CD4-positive, alpha-beta T cell (primary cell): ENCODE measurements at places on chromosomes 6 and 20. TPM values are rescaled to one million over a fixed set of nuclear protein-coding genes. Genes with fewer than 3 reads are reported as not detected.

Gene ID4
- not detected for total RNA-seq

Gene PCK1
- not detected for total RNA-seq

GRCh38 chr20:4781637-4782377 lies 60.1 kb downstream of the PRND start:
- H3K27ac ChIP-seq = no peak overlapping the region
- peaks cover 4% of the 10 kb centered on the region for H3K4me1 ChIP-seq
- H3K36me3 ChIP-seq = peaks cover 48% of the 10 kb centered on the region
- no peak for DNase-seq
- no peaks in the 10 kb centered on the region for H3K27me3 ChIP-seq
- H3K4me3 ChIP-seq = no peak overlapping the region

DNA sequence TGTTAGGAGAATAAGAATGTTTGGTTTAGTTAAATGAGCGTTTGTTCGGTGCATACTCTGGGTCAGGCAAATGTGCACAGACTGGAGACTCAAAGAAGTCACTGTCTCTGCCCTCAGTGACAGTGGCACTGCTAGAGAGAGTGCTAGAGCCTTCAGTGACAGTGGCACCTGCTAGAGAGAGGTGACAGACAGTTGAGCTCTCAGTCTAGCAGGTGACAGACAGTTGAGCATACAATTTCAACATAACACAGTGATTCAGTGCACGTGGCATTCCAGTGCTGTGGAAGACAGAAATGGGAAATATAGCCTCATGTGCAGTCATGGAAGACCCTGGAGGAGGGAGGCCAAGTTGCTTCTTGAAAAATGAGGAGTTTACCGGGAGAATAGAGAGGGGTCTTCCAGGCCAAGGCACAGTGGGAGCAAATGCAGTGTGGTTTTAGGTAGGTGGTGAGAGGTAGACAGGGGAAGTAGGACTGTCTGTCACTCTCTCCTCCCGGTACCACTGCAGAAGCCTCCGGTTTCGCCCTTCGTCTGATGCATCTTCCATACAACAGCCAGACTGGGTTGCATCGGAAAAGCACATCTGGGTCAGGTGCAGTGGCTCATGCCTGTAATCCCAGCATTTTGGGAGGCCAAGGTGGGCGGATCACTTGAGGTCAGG lies 107.9 kb upstream of the CLDN20 start:
- no peaks in the 10 kb centered on the region for H3K36me3 ChIP-seq
- H3K4me1 ChIP-seq = peaks cover 16% of the 10 kb centered on the region
- no peak for DNase-seq
- H3K4me3 ChIP-seq = no peak overlapping the region
- H3K27me3 ChIP-seq = no peaks in the 10 kb centered on the region

DNA sequence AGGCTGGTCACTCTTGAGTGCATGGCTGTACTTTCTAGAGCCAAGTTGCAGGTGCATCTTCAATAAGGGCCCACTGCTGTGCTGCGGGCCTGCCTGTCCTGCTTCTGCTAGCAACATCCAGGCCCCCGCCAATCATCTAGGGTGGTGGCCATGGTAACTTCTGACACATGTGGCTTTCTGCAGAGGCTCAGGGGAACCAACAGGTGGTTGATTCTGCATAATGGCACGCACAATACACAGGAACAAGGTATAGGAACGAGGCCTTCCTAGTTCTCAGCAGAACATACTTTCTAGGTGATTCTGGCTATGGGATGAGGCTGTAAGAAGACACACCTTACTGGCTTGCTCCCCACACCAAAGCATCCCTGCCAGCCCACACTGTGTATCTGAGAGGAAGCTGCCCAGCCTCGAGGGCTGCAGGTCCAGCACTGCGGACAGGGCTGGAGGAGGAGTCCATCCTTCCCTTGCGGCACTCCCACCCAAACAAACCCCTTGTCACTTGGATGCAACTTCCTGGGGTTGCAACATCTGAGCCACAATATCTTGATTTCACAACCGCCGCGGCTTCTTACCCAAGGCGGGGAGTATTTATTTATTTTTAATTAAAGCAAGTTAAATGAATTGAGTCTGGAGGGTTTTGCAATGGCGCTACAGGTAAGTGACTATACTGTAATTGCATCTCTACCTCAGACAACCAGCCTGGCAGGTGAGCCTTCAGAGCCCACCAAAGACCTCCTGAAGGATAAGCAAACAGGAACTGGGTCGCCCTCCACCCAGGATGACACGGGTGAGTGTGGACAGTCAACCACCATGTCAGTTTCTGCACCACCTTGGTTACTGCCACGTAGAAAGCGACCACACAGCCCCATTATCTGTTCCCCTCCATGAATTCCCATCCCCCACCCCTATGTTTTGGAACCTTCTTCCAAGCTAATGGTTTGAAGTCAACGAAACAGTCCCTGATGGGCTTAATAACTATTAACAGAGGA lies 49.6 kb downstream of the SULF2 start:
- no peak overlapping the region for H3K27ac ChIP-seq
- H3K4me3 ChIP-seq = no peak overlapping the region
- peak; percentile 45 for DNase-seq
- no peaks in the 10 kb centered on the region for H3K4me1 ChIP-seq
- H3K27me3 ChIP-seq = no peaks in the 10 kb centered on the region
